ENCODE measurements at places on chromosomes 13 and 19. TPM values are rescaled to one million over a fixed set of nuclear protein-coding genes. Genes with fewer than 3 reads are reported as not detected.

CGB2 gene
- total RNA-seq: not detected

GTF3A gene
- 102 TPM for total RNA-seq

ATP8A2 gene
- under 0.01 TPM for total RNA-seq

PPP1R37 gene
- total RNA-seq: 50.3 TPM

ZNF507 gene
- 13.9 TPM for total RNA-seq

ZNF547 gene
- total RNA-seq: 2.9 TPM

ATP7B gene
- total RNA-seq: 4.2 TPM

ZNF350 gene
- total RNA-seq: 9.1 TPM

ARHGAP35 gene
- 35.6 TPM for total RNA-seq

TIMM13 gene
- 51.7 TPM for total RNA-seq

ZNF814 gene
- total RNA-seq: 4.2 TPM

TMEM221 gene
- total RNA-seq: not detected

POU4F1 gene
- 0.98 TPM for total RNA-seq

IRS2 gene
- total RNA-seq: 0.67 TPM

KLK4 gene
- total RNA-seq: not detected

PPM1N gene
- total RNA-seq: 2.3 TPM

BLOC1S3 gene
- total RNA-seq: 9.1 TPM

NALCN gene
- 8.5 TPM for total RNA-seq
